ENCODE measurements at places on chromosomes 2 and 18.
A peak's percentile ranks its signal among the peaks of the same experiment; 100 is the strongest.

DNA sequence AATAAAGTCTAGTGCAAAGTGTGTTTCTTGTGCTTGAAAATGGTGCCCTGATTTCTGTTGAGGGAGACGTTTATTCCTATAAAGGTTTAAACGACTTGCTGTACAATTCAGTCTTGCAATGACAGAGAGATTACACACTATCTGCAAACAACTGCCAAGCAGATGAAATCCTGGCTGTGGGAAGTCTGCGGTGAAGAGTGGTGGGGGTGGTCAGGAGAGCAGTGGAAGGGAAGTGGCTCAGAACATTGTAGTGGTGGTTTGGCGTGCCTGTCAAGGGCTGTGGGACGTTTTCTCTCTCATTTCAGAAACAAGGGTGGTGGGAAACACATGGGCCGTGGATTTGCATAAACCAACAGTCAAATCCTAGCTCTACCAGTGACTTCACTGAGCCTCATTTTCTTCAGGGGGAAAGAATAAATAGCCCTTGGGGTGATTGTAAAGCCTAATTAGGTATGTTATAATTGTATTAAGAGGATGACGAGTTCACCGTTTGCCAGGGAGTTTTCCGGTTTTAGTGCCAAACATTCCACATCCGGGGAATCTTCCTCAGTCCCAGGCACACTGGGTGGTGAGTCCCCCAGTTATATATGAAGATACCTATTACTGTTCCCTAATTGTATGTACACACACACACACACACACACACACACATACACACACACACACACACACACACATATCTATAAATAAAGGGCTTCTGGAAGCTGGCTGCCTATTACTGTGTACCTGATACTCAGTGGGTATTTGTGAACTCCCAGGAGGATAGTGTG, 115.0 kb downstream of the SPTBN1 start:
- peak; percentile 61 for DNase-seq

DNA sequence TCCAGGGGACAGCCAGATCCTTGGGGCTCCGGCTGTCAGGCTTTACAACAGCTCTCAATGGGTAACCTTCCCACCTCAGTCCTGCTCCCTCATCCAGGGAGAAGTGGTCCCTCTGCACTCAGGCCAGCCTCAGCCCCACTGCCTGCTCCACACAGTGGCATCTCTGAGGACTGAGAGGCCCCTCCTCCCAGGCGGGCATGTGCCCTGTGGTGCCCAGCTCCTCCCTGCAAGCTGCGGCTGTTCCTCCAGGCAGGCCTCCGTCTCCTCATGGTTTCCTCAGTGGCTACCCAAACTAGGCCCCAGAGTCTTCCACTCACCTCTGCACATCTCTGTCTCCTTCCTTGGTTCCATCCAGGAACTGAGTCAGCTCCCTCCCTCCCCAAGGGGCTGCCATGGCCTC, 81.7 kb upstream of the TMEM200C start:
- DNase-seq: no peak

DNA sequence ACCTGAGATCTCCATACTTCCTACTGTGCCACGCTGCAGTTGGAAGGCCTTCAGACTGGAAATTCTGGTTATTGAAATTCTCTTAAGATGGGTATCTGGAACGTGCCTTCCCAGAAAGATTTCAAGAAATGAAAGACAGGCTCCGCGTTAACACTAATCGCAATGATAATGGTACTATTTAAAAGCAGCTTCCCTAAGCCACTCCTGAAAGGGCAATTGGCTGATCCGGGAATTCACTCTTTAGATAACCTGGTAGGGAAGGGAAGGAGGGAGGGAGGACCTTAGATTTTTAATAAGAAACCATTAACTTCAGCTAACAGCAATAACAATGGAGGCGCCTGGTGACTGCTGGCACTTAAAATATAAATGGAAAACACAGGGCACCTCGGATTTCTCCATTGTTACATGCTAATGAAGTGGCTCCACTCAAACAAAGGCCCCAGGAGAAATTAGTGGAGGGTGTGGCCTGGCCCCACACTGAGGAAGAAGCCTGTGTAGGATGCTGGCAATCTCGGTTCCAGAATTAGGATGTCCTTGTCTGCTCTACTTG, 22.5 kb upstream of the MTA3 start:
- DNase-seq: no peak

- DNase-seq: no peak
Measured at GRCh38 chr2:21693081-21693480, 569.3 kb downstream of the TDRD15 start.

- no peak for DNase-seq
Measured at GRCh38 chr2:200687922-200688920, 102.4 kb downstream of the AOX1 start.

- no peak for DNase-seq
Measured at GRCh38 chr18:3671176-3671575, 221.2 kb downstream of the TGIF1 start.

Measured in T follicular helper cell (primary cell).